Fibroblast of villous mesenchyme (primary cell): ENCODE measurements at places on chromosomes 12 and 14.
A peak's percentile ranks its signal among the peaks of the same experiment; 100 is the strongest.

GRCh38 chr12:102396276-102396675 is 84.1 kb downstream of the IGF1 start:
- DNase-seq, result peak; percentile 86

DNA sequence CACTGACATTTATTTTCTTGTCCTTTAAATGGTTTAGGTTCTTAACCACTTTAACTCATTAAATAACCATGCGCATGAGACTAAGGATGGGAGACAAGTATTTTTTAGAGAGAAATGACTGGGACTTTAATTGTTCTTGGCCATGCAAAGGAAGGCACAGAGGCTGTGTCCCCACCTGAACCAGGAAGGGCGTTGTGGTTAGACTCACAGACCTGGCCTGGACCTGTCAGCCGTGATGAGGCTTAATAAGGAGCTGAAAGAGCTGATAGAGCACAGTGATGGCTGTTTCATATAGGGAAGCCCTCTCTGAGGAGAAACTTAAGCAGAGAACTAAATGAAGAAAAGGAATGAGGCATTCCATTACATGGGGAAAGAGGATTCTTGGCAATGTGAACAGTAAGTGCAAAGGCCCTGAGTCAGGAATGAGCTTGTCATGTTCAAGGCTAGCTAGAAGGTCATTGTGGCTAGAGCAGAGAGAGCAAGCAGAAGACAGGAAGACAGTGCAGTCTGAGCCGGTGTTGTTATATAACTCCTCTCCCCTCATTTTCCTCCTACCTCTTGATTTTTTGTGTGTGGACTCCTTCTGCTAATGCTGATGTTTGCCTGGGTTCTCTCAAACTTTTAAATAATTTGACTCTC is 74.4 kb upstream of the ANO4 start:
- peak; percentile 8 for DNase-seq

- no peak for DNase-seq
Measured at GRCh38 chr12:59046763-59047534, 126.6 kb upstream of the LRIG3 start.

- DNase-seq, result no peak
Measured at GRCh38 chr14:21475767-21476522, 814 bp downstream of the RAB2B start.

- peak; percentile 18 for DNase-seq
Measured at GRCh38 chr14:63993992-63994391, 141.2 kb downstream of the SYNE2 start.

DNA sequence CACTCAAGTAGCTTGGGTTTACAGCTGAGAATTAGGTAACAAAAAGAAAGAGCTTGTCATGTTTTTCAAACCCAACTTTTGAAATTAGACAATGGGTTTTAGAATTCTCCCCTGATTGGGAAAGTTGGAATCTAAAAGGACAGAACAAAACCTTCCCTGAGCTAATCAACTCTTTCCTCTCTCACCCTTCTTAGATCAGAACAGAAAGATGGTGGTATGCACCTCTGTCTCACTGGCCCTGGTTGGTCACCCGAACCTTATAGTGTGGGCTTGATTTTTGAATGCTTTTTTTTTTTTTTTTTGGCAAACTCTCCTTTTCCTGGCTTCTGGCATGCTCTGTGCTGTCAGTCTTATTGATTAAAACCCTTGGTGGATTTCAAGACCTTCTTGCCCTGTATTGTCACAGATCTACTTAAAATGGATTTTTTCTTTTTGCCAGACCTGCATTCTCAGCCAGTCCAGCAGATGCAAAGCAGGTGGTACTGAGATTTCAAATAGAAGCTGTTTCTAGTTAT is 251.1 kb upstream of the RMST start:
- DNase-seq, result no peak

DNA sequence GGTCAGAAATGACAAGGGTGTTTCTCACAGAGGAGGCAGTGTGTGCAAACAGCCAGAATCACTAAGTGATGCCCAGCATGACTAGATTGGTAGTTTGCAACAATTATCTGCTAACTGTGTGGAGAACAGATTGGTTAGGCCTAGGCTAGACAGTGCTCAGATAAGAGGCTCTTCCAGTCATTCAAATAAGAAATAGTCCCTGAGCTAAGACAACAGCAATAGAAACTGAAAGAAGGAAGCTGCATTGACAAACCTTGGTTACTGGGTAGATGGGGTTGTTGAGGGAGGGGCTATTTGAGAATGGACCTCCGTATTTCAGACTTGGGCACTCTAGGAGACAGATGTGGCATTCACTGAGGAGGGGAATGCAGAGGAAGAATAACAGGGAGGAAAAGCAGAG is 255.0 kb upstream of the NPAS3 start:
- DNase-seq, result no peak

DNA sequence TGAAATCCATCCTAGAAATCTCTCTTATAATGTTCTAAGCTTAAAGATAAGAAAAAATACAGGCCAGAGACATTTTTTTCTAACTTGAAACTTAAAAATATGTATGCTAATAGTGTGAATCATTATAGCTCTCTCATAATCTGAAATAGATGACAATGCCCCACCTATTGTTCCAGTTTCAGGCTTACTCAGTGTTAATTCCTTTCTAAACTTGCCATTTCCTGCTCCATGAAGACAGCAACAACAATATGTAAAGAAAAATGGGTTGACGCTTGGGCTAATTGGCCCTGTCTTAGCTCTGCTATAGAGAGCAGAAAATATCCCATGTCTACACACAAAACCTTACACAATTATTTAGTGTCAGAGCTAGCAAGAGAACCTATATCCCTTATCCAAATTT is 37.1 kb downstream of the LMO3 start:
- DNase-seq, result no peak

- DNase-seq, result no peak
Measured at GRCh38 chr12:9829982-9830381, 2.7 kb downstream of the KLRF1 start.

- DNase-seq, result no peak
Measured at GRCh38 chr12:100485983-100486382, 12.3 kb downstream of the NR1H4 start.

DNA sequence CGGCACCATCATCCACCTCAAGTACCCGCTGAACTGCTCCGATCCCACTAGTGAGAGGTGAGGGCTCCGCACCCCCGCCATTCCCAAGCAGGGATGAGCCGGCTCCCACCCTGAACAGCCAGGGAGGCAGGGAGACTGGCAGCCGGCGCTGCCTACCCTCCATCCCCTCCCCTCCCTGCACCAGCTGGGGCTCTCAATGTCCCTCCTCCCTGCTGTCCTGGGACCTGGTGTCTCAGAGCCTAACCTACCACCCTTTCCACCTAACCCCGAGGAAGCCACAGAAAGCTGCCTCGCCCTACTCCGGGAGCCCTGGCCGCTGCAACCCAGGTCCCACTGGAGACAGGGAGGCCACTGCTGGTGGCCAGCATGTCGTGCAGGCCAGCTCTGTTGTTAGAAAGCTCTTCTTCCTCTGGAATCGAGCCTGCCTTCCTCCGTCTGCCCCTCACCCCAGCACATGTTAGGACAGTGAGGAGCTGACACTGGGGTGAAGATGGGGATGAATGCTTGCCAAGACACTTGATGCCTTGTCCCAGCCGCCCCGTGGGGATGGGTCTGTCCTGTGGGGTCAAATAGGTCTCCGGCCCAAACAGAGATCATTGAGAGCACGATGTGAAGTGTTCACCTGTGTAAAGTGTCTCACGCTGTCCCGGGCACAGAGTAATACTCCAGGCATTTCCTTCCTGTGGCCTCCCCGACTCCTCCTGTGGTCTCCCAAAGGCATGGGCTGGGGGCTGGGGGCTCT is 1.1 kb downstream of the PTPN6 start:
- no peak for DNase-seq

GRCh38 chr12:12985817-12986408 is 14.2 kb downstream of the HEBP1 start:
- DNase-seq, result no peak

- DNase-seq, result peak; percentile 33
Measured at GRCh38 chr12:105920161-105920684, 218.5 kb downstream of the NUAK1 start.

DNA sequence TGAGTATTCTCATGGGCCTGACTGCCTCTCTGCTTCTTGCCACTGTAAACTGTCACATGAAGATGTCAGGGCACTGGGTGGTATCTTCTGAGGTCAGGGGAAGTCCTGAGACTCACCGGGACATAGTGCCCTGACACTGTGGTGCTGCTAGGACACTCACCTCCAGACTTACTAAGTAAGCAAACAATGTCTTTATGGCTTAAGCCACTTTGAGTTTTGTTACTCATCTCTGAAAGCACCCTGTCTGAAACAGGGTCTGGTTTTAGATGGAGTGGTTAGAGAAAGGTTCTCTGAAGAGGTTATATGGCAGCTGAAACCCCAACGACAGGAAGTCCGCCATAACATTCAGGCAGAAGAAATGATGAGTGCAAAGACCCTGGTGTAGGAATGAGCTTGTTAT is 22.7 kb downstream of the GPR19 start:
- no peak for DNase-seq

GRCh38 chr12:47100160-47100559 is 20.4 kb upstream of the AMIGO2 start:
- no peak for DNase-seq

- DNase-seq, result peak; percentile 28
Measured at GRCh38 chr12:51056242-51056641, 8.1 kb downstream of the LETMD1 start.

GRCh38 chr12:77734214-77734883 is 96.3 kb upstream of the NAV3 start:
- DNase-seq, result peak; percentile 85

- peak; percentile 45 for DNase-seq
Measured at GRCh38 chr12:105233041-105233905, 2.7 kb downstream of the APPL2 start.

- no peak for DNase-seq
Measured at GRCh38 chr12:51636986-51637385, 46.0 kb downstream of the SCN8A start.

- peak; percentile 91 for DNase-seq
Measured at GRCh38 chr12:58920102-58920960, at the start of gene LRIG3. Gene LRIG3 (minus strand): TSS chr12:58920504. CDS start chr12:58920235, 269 bp downstream.

DNA sequence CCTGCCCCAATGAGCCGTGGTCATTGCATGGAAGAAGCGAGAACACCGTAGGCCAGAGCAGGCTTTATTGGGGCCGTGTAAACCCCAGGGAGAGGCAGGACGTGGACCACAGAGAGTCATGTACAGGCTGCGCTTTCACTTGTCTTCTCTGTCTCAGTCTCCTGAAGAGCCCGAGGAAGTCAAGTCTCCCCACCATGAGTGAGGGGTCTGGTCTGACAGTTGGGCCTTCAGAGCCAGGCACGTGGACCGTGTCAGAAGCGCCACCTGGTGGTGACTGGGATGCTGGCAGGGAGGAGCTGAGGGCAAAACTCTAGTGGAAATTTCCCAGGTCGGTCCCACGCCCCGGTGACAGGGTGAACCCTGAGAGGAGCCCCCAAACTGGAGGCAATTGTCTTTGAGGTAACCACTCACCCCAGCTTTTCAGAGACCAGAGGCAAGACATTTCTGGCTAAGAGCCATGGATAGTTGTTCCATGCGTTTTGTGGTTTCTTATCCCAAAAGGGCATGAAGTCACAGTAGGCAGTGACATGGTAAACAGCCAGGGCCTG is 17.4 kb downstream of the RPS6KL1 start:
- peak; percentile 61 for DNase-seq

DNA sequence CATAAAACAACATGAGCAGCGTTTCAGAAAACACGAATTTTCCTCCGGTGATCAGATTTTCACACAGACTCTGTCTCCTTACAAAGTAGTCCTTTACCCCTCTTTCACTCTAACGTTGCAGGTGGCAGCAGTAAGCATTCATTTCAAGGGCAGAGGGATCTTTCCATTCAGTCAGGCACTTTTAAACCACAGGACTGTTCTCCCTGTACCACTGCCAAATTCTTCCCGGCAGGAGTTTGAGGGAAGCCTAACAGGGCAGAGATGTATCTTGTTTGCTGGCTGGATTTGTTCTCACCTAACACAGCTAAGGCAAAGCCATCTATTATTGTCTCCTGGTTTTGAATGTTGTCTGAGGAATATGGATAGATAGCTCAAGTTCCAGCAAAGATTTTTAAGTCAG is 1187.3 kb upstream of the SEL1L start:
- no peak for DNase-seq

DNA sequence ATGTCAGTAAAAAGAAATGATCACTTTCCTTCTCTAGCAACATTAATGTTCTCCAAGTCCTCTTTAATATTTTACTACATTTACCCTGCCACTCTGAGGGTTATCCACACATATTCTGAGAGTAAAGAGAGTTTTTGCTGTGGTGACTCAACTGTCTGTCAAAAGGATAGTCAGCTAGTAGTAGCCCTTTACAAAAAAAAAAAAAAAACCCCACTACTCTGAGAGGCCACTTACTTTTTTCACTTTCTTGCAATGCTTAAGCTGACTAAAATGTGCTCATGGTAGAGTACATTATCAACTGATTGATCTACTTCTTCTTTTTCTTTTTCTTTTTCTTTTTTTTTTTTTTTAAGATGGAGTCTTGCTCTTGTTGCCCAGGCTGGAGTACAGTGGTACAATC is 27.6 kb upstream of the PPM1A start:
- no peak for DNase-seq

- no peak for DNase-seq
Measured at GRCh38 chr14:55026441-55026792, 482 bp downstream of the WDHD1 start.

GRCh38 chr14:79730953-79731352 is 480.4 kb downstream of the DIO2 start:
- no peak for DNase-seq

- no peak for DNase-seq
Measured at GRCh38 chr14:33165926-33166289, 227.2 kb downstream of the NPAS3 start.

DNA sequence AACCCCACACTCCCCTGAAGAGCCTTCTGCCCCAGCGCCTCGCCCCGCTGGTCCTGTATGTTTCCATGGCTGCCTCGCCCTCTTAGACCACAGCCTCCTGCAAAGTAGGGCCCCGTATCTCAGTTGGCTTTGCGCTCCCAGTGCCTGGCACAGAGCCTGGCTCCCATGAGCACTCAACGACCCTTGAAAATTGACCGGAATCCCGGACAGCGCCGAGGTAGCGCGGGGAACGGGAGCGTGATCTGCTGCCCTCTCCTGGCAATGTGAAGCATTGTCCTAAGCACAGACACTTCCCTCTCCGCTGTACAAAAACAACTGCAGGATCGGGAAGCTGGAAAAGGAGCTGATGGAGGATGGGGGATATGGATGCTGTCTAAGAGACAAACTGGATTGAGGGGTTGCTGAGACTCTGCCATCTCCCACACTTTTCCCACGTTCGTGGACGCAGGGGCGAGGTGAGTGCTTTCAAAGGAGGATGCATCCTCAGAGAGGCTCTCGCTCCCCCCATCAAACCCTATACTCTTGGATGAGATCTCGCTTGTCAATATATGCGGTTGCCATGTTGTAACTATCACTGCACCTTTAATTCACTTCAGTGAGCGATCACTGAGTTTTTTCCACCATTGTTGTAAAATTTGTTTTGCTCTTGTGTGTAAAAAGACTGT is 10.7 kb upstream of the FKBP4 start:
- peak; percentile 52 for DNase-seq
